ENCODE measurements at places on chromosomes 5 and 9. TPM values are rescaled to one million over a fixed set of nuclear protein-coding genes. Genes with fewer than 3 reads are reported as not detected.

DNA sequence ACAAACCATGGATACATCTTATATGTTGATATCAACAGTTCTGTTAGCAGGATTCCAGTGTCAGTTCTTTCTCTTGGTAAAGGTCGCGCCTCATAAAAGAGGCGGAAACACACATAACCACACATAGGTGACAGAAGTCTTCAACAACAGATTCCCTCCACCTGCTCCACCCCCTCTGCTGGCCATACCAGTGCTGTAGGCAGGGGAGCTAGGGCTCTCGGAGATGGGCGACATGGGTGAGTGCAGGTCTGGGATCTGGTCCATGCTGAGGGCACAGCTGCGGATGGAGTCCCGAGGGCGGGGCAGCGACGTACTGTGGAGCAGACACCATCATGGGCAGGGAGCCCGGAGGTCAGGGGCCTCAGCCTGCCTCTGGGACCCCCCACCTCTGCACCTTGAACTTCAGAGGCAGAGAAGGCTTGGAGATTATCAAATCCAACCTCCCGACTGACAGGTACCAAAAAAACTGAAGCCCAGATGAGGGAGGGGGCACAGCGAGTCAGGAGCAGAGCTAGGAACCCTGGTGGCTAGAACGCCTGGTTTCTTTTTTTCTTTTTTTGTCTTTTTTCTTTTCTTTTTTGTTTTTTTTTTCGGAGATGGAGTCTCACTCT is 12.0 kb upstream of the TOR2A start:
- no peak for DNase-seq

- DNase-seq: no peak
Measured at GRCh38 chr5:535846-536698, 11.8 kb upstream of the SLC9A3 start.

- no peak for DNase-seq
Measured at GRCh38 chr5:170691657-170692056, 91.9 kb upstream of the GABRP start.

DNA sequence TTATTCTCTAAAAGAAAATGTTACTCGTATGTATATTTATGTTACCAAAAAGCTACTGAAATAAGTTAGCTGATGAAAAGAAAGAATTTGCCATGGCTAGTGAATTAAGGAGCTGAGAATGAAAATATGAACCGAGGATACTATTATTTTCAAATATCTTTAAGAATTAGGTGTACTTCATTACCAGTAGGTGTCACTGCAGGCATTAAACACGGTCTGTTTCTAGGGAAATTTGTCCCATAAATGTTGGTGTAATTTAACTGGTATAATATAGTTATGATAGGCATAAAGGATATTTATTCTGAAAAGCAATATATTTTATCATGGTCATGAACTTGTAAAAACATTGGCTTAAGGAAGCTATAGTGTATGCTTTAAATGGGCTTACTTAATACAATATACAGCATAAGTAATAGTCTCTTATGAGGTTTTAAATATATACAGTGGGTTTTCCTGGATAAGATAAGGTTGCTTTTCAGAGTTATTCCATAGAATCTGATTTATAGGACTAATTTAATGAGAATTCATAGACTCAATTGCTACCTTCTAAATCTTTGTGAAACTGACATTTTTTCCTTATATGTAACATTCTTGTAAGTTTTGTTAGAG is 72.4 kb upstream of the MPDZ start:
- peak; percentile 74 for DNase-seq

GRCh38 chr5:156836846-156837245 is 13.2 kb upstream of the PPP1R2B start:
- DNase-seq: no peak

DNA sequence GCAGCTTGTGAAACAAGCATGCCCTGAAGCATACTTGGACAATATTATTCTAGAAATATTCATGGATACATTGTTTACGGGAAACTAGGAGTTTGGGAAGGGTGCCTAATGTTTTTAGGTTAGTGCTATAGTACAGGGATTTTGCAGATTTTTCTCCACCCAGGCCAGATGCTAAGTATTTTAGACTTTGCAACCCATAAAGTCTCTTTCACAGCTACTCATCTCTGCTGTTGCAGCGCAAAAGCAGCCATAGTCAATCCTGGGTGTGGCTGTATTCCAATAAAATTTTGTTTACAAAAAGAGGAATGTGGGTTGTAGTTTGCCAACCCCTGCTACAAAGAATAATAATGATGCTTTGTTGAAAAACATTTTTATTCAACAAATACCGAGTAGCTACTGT is 106.2 kb downstream of the CEMIP2 start:
- no peak for DNase-seq

DNA sequence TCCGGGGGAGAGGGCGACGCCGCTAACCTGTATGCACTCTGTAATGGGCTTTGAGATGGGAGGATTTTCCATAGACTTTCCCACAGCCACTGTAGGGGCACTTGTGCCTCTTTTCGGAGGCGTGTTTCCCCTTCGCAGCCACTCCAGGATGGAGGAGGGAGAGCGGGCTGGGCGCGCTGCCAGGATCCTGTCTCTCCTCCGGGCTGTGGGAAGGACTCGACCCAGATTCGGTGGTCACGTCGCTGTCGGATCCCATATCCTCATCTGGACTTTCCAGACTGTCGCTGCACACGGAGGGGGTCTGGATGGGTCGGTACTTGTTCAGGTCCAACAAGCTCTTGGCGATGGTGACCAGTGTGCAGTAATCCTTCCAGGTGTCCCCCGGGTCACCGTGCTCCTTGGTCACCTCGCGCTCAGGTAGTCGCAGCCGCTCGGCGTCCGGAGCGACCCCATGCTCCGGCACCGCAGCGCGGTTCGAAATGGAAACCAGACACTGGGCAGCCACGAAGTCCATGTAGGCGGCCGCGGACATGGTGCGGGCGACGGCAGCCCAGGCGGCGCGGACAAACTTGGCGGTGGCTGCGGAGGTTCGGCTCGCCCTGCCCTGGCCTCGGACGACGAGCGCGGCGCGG is 1.5 kb downstream of the KLF9 start:
- peak; percentile 81 for DNase-seq

GRCh38 chr5:117255211-117256027 is 680.8 kb upstream of the SEMA6A start:
- no peak for DNase-seq

DNA sequence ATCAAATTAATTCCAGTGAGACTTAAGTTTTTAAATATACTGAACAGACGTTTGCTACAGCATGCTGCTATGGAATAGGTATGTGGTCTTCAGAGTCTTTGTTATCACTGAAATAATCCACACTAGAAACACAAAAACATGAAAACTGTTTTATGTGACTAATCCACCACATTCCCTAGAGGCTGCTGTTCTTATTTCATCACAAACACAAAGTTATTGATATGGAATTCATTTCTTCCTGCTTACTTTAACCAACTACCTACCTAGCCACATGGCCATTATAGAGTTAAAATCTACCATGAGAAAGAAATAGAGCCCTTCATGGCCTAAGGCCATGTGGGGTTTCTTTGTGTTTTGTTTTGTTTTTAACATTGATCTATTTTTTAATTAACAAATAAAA is 232.3 kb upstream of the PTGER4 start:
- DNase-seq: no peak

GRCh38 chr5:110321117-110321516 is 405.4 kb downstream of the TMEM232 start:
- DNase-seq: no peak

- DNase-seq: no peak
Measured at GRCh38 chr9:129054163-129054851, 17.9 kb downstream of the MIGA2 start.

GRCh38 chr5:124923131-124923530 is 176.7 kb upstream of the ZNF608 start:
- peak; percentile 90 for DNase-seq

DNA sequence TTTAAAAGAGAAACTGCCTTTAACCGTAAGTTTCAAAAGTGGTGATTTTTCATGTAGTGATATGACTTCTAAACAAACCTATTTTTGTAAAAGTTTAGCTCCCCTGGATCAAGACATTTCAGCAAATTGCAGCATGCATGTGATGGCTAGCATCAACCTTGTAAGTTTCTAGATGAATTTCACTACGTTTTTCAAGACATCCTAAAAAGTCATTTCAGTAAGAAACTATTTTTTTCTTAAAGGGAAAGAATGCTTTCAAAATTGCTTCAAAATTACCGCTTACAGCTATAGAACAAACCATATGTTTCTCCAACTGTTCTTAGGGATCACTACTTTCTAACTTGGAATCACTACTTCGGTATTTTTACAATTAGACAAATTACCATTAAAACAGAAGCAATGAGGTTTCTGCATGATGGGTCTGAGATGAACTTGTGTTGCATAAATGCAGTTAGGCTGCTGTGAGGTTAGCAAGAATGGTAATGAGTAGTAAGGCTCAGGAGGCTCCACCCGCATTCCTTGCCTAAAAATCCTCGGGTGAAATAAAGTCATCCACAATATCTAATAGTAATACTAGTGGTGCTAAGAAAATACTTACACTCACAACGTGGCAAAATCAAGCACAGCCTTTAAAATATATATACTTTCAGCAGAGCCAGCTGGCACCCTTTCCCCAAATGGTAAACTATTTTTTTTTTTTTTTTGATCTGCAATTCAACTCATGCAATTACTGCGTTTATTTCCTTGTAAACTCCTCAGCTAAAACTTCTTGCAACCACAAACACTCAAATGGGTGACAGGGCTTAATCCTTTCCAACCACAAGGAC is 53.8 kb downstream of the CDC14B start:
- no peak for DNase-seq

DNA sequence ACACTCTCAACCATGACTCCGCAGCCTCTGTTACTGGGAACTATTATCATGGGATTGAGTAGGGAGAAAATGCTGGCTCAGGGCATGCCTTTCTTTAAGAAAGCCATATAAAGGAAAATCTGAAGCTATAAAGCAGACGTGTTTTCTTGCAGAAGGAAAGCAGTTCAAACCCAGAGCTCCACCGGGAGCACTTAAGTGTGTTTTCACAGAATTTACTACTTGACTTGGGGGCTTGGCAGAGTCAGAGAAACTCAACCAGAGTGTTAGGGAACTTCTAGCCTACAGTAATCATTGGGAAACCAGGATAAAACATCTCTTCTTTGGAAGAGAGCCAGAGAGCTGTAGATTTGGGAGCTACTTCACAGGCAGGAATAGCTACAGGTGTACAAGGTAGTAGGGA is 283.4 kb upstream of the ADRA1B start:
- no peak for DNase-seq

DNA sequence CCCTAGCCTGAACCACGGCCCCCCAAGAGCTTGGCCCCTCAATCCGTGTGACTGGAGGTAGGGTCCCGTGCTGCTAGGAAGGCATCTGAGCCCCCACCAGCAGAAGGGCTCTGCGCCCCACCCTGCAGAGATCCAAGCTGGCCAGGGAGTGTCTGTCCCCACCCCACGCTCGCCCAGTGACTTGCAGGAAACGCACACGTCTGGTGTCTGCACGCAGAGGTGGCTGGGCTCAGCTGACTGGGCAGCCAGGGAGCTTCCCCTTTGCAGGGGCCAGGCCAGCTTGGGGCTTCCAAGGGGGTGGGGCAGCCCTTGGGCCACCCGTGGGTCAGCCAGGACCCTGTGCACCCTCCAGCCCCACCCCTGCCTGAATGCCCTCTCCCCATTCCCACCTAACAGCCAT is 24.3 kb downstream of the NOTCH1 start:
- DNase-seq: no peak

DNA sequence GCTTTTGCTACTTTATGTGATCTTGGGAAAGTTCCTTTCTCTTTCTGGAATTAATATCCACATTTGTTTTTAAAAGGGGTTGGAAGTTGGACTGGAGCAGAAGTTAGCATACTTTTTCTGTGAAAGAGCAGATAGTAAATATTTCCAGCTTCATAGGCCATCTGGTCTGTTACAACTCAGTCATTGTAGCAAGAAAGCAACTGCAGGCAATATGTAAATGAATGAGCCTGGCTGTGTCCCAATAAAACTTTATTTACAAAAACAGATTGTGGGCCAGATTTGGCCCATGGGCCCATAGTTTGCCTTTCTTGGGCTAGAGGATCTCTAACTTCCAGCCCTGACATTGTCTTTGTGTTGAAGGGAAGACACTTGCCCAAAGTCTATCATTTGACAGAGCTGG is 104.4 kb downstream of the ACTL7B start:
- DNase-seq: no peak

DNA sequence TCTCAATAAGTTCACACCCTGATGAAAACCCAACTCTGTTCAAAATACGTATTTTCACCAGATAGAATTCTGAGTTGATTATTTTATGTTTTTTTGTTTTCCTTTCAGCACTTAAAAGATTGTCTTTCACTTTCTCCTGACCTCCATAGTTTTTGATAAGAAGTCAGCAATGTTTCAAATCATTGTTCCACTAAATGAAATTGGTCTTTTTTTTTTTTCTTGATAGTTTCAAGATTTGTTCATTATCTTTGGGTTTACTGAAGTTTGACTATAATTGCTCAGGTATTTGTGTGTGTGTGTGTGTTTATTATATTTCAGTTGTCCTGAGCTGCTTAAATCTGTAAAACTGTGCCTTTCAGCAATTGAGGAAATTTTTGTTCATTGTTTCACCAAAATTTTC is 498.7 kb downstream of the TLE1 start:
- DNase-seq: no peak

GRCh38 chr5:132094393-132095076 is 20.9 kb downstream of the CSF2 start:
- DNase-seq: peak; percentile 60

DNA sequence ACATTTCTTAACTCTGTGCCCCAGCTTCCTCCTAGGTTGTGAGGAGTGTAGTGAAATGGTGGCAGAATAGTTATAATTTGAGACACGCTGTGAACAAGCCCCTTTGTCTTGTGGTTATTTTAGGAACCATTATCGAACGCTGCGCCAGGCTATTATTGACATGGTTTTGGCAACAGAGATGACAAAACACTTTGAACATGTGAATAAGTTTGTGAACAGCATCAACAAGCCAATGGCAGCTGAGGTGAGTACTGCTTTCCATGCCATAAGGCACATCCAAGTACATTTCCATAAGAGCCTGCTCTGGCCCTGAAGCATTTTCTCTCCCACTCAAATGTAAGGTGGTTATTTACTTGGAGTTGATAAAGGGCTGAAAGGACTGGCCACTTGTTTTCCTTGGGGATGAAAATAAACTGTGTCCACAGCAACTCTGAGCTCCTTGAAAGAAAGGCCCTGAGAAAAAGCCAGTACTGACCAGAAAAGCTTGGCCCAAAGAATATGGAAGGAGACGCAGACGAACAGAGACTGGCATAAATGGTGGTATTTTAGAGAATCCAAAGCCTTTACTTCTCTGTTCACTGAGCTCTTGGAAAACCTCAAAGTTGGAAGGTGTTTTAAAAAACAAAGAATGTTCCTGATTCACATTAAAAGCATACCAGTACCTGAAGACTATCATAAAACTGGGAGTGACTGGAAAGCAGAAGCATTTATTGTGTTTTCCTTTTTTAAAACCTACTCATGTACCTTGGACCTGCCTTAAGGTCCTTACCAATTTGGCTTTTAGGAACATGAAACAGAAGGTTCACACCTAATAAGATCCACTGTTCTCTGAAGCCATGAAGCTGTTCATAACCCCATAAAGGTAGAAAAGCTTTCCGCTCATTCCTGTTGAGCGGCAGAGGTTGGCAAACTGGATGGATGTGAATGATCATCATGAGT is 72.2 kb downstream of the WDR41 start:
- DNase-seq: no peak

Gene DMRTA1
- total RNA-seq: 2.1 TPM

Gene MARVELD2
- total RNA-seq: 7.1 TPM

Gene JAKMIP2
- not detected for total RNA-seq

Gene GABRB2
- not detected for total RNA-seq

Gene SLC6A7
- not detected for total RNA-seq

Gene BAAT
- total RNA-seq: not detected

Gene HSPA4
- 161 TPM for total RNA-seq

Gene PSAT1
- total RNA-seq: 47.3 TPM

Gene IL13
- total RNA-seq: not detected

Gene GNA14
- 3.3 TPM for total RNA-seq

All from endothelial cell of umbilical vein (primary cell).